ENCODE measurements at places on chromosomes 11 and 22.

DNA sequence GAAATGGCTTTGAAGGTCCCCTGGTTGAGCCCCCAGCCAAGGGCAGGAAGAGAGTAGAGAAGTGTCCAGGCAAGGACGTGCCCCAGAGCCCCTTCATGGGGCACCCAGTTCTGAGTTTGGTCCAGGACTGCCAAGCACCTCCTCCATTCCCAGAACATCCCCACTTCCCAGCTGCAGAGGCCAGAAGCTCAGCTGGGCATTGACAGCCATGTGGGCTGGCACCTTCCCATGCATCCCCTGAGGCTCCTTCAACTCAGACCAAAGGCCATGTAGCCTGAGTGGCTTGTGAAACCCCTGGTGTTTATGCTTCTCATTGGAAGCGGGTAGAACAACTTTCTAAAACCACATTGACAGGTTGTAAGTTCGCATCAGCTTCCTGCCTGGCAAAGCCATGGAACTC is 789.6 kb downstream of the TBC1D22A start:
- DNase-seq: no peak

GRCh38 chr11:3959015-3959902 is 103.8 kb downstream of the STIM1 start:
- DNase-seq: peak; percentile 25

DNA sequence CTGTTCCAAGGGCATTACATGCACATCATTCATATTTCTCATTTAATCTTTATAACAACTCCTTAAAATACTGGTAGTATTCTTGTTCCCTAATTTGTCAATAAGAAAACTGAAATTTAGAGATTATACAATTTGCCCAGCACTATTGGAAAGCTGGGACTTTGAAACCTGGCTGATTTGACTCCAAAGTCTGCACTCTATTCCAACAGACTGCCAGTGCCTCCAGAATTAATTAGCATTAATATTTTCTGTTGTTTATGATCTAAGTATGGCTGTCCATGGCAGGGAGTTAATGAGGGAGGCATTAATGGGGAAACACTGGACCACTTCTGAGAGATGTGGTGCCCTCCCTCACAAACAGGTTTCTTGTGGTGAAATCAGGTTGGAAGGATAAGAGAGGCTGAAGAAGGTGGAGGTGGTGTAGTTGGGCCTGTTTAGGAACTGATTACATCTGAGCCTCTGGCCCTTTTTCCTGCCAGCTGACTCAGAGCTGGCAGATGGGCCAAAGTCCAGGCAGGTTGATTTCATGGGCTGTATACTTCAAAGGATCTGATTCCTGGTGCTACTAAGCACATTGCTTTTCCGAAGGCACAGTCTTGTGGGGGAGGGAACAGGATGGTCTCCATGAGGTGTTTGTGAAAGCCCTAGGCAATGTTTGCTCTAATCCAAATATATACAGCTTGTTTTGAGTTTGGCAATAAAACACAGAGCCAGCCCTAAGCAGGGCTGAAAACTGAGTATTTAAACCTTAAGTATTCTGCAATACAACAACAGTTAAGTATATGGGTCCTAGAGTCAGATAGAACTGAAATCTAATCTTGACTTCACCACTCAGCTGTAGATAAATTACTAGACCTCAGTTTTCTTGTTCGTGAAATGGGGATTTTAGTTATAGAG is 21.0 kb upstream of the RAB30 start:
- no peak for DNase-seq

GRCh38 chr11:33618956-33619355 is 81.7 kb downstream of the C11orf91 start:
- no peak for DNase-seq

DNA sequence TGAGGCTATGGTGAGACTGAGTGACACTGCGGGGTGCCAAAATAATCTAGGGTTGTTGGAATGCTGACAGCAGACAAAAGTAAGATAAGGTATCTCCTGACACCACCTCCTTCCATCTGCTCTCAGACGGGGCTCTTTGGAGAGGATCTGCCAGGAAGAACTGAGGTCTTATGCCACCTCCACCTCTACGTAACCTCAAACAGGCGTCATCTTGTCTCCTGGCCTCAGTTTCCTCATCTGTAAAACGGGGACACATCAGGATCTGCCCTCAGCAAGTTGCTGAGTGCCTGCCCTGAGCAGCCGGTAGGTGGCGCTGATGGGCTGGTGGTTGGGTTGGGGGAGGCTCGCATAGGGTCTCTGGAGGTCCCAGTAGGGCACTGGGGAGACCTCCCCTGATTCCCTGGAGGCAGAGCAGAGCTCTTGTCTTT is 1.7 kb upstream of the MYEOV start:
- DNase-seq: no peak

- DNase-seq: no peak
Observed at GRCh38 chr11:46338636-46338987, 8.7 kb upstream of the DGKZ start.

DNA sequence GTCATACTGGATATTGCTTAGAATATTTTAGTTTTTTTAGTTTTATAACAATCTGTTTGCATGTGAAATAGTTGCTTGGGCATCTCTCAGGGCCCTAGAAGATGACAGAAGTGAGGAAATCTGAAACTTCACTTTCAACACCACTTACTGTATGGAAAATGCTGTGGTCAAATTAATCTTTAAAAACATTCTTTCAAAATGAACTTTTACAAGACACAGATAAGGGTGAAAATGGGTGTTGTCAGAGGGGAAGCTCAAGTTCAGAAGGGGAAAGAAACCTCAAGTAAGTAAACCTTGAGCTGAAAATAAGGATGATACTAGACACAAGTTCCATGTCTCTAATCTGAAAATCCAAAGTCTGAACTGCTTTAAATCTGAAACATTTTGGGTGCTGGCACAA is 1840.1 kb upstream of the RAG2 start:
- no peak for DNase-seq

GRCh38 chr11:26805001-26805400 is 83.1 kb upstream of the SLC5A12 start:
- DNase-seq: no peak
